ENCODE measurements at places on chromosomes 13 and 19. TPM values are rescaled to one million over a fixed set of nuclear protein-coding genes. Genes with fewer than 3 reads are reported as not detected.

Gene MCEMP1
- total RNA-seq, result not detected

Gene LIM2
- not detected for total RNA-seq

Gene DCUN1D2
- 11.6 TPM for total RNA-seq

Gene RFX1
- 1.0 TPM for total RNA-seq

Gene C19orf85
- not detected for total RNA-seq

Gene NECTIN2
- total RNA-seq, result 70.7 TPM

Gene KIR2DL3
- total RNA-seq, result not detected

Gene IL27RA
- 2.6 TPM for total RNA-seq

Gene UBE2L5
- total RNA-seq, result not detected

Gene CRLF1
- 2.5 TPM for total RNA-seq

Gene HRC
- not detected for total RNA-seq

Gene ZNF813
- 3.9 TPM for total RNA-seq

Gene SHISA7
- total RNA-seq, result not detected

Gene SYT5
- 0.50 TPM for total RNA-seq

Gene NLRP5
- not detected for total RNA-seq

Gene ANGPTL4
- total RNA-seq, result 1.7 TPM

Gene OR4F17
- not detected for total RNA-seq
